ENCODE measurements at places on chromosomes 7 and 10.

DNA sequence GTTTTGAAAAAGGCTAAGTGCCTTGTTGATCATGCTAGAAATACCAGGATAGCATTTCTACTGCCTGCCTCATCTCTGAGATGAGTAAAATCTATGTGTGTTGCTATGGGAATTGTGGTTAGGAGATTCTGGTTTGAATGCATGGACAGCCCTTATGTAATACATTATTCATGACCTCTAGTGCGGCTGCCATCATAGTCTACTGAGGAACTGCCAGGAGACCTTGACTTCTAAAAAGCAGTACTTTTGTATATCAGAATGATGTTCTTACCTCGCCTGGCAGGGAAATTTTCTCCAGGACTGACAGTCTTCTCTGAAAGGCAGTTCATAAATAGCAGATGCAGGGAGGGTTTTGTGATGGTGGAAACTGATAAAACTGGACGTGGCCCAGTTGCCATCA lies 248.5 kb downstream of the NSUN6 start:
- no peak for DNase-seq

DNA sequence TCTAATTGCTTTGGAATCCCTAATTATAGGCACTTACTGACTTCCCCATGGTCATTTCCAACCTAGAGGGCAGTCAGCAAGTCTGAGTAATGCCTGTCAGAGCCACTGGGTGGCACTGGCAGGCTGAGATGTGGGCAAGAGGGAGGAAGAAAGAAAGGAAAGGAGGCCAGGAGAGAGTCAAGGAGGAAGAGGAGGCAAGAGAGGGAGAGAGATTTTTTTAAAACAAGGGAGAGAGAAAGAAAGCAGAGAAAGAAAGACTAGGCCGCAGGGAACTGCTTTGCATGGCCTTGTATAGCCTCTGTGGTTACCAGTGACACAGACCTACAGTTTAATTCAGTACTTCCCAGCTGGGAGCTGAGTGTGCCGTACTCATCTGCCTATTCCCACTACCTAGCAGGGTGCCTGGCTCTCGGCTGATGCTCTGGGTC lies 210.4 kb upstream of the ADO start:
- peak; percentile 48 for DNase-seq

DNA sequence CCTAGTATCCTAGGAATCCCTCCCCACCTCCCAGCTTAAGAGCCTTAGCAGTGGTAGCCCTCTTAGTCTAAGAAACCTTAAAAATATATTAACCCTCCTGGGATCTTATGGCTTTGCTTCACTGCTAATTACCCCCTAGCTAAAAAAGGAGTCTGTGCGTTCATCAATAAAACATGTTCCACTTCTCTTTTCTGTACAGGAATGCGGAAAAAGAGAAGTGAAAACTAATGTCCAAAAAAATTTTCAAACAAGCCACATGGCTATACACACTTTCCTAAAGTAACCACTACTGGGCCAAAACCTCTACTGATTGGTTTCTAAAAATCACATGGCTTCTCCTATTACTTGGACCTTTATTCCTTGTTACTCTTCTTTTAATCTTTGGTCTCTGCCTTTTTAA lies 667.1 kb upstream of the LRRTM3 start:
- no peak for DNase-seq

DNA sequence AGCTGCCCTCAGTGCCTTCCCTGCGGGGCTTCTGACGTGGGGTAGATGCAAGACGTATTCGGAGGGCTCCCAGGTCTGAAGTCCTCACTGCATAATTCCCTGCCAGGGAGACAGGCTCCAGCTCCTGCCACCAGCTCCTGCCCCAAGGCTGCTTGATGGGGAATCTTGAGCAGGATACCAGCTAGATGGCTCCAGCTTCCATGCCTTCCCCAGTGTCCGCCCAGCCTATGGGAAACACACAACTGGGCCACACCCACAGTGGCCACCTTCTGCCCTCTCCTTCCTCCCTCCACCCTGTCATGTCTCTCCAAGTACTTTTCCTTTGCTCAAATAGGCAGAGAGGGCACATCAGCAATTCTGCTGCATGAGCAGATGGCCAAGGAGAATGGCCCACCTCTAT lies 95.8 kb downstream of the PARP12 start:
- no peak for DNase-seq

- DNase-seq, result no peak
Observed at GRCh38 chr7:113890331-113891030, 28.3 kb downstream of the PPP1R3A start.

DNA sequence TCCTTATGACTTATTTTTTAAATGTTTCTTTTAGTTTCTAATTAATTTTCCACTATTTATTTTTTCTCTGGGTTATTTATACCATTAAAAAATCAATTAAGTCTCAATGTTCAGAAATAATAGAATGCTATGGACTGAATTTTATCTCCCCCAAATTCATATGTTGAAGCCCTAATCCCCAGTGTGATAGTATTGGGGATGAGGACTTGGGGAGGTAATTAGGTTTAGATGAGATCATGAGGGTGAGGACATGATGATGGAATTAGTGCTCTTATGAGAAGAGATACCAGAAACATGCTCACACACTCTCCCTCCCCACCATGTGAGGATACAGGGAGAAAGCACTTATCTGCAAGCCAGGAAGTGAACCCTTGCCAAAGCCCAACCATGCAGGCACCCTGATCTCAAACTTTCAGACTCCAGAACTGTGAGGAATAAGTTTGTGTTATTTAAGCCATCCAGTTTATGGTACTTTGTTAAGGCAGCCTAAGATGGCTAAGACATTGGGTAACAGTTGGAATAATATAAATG lies 202.6 kb downstream of the MDFIC start:
- DNase-seq, result no peak

DNA sequence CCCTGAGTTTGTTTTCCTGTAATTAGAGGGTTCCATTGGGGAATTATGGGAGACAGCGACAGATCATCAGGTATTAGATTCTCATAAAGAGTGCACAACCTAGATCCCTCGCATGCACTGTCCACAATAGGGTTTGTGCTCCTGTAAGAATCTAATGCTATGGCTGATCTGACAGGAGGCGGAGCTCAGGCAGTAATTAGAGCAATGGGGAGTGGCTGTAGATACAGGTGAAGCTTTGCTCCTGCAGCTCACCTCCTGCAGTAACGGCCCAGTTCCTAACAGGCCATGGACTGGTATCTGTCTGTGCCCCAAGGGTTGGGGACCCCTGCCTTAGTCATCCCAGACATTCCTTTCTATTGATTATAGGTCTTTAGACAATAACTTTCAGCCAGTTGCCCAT lies 894 bp upstream of the ZSCAN21 start:
- DNase-seq, result no peak

DNA sequence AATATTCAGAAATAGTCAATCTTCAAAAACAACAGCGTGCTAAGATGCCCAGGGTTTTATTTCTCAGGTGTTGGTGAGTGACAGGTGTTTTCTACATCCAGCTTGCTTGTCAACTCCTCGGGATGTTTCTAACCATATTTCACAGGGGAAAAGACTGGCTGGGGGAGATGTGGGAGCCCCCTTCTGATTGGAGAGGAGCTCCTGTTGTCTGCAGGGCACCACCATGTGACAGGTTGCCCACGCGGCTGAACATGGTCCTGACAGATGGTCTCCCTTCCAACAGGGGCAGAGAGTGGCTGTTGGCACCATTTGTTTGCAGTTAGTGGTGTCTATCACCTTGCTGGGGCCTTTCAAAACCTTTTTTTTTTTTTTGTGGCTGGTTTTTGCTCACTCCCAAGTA lies 16.5 kb upstream of the GPR26 start:
- no peak for DNase-seq

DNA sequence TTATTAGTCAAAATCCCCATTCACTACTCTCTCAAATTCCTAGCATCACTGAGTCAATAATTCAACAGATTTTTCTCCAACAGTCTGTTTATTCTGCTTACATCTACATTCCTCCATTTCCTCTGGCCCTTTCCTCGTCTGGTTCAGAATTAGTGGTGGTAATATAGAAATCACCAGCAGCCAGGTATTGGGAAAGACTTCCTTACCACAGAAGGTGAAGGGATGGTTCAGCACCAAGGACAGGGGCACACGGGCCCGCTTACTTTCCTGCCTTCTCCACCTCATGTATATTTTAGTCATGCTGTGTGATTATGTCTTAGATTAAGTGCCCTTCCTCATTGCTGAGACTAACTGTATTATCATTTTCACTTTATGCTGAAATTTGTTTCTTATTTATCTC lies 70.4 kb upstream of the APBB1IP start:
- DNase-seq, result peak; percentile 12

DNA sequence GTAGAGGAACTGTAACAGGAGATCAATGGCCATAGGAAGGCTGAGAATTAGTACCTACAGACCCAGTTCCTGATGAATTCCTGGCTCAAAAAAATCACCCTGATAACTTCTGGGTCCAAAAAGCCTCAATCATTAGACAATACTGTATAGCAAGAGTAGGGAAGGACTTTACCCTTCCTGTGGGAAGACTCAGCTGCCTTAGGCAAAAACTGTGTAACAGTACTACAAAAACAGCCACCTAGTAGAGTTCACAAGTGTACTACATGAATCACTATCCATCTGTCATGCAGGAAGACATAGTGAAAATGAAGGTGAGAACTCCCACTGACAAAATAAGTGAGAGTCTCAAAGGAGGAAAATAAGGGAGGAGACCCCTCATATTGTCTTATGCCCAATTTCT lies 47.6 kb downstream of the MAP3K8 start:
- DNase-seq, result no peak

GRCh38 chr10:66719483-66719882 lies 206.4 kb upstream of the LRRTM3 start:
- DNase-seq, result no peak

- DNase-seq, result no peak
Observed at GRCh38 chr10:91617072-91617609, 15.7 kb downstream of the PPP1R3C start.

DNA sequence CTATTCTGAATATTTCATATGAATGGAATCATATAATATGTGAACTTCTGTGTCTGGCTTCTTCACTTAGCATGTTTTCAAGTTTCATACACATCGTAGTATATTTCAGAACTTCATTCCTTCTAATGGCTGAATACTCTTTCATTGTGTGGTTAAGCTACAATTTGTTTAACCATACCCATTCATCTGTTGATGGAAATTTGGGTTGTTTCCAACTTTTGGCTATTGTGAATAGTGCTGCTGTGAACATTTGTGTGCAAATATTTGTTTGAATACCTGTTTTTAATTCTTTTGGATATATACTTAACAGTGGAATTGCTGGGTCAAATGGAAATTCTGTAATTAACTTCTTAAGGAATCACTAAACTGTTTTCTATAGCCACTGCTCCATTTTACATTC lies 86.0 kb upstream of the MDFIC start:
- DNase-seq, result no peak

DNA sequence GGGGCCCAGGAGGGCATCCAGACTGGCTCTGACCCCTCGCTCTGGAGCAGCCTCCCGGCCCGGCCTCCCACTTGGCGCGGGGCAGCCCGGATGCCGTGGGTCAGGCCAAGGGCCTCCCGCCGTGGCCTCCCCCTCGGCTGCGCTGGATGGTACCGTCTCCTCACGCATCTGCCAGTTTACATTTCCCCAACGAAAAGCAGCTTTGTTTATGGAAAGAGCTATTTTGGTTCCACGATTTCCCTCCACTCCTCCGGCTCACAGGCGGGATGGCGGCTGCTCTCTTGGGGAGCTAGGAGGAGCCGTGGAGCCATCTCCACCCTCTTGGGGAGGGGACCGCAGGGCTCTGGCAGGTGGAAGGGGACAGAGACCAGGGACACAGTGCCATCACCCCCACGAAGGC lies 93.2 kb upstream of the MYL10 start:
- no peak for DNase-seq

DNA sequence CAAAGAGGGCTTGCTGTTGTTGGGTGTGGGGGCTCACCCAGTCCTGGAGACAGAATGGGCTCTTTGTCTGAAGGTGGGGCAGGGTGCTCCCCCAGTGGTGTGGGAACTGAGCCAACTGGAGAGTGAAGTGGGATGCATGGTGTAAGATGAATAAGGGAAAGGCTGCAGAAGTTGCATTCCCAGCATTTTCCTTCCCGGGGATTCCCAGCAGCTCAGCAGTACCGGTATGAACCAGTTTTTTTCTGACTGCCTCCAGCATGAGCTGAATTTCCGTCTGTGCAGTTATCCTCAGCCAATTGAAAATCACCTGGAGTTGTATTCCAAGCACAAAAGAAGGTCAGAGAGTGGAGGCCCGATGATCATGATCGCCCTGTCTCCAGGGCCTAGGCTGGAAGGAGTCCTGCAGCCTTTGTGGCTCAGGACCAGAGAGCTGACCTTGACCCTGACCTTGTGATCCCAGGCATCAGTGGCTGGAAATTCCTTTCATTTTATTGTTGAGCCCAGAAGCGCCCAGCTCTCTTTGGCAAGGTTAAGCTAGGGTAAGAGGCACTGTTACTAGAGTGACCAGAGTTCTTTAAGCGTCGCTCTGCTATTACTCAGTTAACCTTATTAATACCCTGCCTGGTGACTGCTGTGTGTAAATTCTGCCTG lies 33.4 kb downstream of the OGDH start:
- no peak for DNase-seq

- no peak for DNase-seq
Observed at GRCh38 chr10:132036153-132036886, 29.4 kb upstream of the JAKMIP3 start.

DNA sequence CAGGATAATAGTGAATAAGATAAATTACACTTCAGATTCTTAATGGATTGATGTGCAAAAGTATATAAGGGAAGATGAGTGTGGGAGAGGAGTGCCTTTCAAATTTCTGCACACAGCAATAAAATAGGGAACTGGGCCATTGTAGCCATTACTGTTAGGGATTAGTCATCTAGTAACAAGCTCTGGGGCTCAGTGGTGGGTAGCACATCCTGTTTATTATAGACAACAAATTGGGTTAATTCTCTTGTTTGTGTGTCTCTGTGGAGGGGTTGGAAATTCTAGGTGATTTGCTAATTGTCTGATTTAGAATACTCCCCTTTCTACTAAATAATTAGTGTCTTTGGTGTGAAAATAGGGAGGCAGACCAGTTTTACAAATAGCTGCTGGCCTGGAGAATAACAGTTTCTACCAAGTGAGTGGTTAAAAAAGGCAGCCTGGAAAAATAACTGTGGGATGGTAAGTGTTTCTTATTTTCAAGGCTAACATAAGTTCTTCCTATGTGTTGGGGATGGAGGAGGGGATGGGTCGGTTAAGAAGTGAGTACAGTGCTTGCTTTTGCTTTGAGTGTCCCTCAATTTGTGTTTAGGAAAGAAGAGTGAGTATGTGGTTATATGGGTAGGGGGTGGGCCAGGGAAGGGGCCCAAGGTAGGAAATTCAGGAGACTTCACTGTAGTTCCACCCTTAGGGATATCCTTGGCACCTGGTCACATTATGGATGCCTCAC lies 43.3 kb upstream of the TMEM248 start:
- DNase-seq, result no peak

DNA sequence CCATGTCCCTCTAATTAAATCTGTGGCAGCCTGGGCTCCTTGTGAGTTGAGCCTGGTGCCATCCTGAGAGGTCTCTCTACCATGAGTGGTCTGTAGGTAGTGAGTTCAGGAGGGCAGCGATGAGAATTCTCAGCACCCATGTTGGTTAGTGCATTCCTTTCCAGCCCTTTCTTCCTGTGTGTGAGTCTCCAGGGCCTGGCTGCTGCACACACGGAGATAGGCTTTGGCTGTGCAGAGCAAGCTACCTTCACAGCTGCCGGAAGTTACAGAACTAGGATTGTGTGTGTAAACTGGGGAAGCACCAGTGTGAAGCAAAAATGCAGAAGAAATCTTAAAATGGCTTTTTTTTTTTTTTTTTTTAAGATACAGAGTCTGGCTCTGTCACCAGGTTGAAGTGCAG lies 358.6 kb downstream of the PAXIP1 start:
- no peak for DNase-seq

All from CD4-positive, alpha-beta T cell treated with Interleukin-2 at 100 ng/mL for 4 hours (primary cell).